NCI-H1436 treated with DMSO at 0.1 percent for 48 hours (cell line): ENCODE measurements at places on chromosomes 5 and 9.

DNA sequence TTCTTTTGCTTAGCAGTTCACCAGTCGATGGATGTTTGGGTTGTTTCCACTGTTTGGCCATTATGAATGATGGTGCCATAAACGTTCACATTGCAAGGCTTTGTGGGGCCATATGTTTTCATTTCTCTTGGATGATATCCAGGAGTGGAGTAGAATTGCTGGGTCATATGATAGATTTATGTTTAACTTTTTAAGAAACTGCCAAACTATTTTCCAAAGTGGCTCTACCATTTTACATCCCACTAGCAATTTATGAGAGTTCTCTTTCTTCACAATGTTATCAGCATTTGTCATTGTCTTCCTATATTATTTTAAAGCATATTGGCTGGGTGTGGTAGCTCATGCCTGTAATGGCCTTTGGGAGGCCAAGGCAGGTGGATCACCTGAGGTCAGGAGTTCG is 5.2 kb downstream of the GPR107 start:
- DNase-seq = no peak

DNA sequence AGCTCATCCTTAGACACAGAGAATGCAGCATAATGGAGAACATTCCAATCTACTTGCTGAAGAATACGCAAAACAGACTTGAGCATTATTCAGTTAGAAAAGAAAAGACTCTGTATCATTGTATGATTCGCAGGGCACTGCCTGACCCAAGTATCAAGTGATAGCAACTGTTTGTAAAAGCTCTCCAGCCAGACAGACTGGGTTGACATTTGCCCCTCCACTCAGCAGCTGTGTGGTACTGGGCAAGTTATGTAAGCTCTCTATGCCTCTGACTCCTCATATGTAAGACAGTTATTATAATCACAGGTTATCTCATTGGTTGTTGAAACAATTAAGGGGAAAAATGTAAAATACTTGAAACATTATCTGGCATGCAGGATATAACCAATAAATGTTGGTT is 505.0 kb downstream of the ELAVL2 start:
- DNase-seq = no peak

DNA sequence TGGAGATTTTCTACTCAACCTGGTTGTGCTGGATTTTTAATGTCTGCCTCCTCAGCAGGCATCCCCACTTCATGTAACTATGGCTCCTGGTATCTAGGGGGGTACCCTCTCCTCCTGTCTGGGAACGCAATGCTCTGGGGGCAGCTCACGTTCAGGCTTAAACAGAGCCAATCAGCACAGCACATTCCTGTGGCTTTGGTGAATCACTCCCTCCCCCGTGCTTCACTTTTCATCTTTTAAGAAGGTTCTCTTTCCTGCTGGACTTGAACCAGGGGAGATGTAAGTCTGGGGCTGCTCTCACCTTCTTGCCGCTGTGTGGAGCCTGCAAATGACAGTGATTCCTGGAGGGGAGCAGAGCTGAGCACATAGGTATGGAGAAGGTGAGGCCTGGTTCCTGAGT is 101.2 kb downstream of the MSX2 start:
- DNase-seq = no peak

DNA sequence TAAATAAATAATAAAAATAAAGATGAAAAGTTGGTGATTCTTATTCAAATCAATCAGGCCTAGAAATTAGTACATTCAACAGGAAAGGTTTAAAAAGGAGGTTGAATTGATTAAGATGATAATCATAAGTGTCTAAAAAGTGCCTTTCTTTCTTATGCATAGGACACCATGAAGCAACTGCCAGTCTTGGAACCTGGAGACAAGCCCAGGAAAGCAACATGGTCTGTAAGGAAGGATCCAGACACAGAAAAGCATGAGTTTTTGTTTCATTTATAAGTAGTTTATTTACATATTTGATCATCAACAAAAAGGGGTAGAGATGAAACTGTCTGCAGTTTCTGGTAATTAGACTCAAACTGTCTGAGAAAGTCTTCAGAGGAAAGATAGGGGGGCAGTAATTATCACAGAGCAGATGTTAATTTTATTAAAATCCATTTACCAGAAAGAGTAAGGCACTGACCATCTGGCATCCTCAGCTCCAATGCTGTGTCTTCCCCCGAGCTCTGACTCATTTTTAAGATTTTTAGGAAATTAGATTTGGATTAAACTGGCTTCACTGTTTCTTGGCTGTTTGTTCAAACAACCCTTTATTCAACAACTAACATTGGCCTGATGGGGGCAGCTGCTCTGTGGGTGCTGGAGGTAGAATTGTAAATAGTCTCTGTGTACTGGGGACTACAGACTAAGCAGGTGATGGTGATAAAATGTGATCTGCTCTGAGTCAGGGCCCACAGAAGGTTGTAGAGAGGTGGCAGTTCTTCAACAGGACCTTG is 2.7 kb downstream of the RABEPK start:
- DNase-seq = no peak

DNA sequence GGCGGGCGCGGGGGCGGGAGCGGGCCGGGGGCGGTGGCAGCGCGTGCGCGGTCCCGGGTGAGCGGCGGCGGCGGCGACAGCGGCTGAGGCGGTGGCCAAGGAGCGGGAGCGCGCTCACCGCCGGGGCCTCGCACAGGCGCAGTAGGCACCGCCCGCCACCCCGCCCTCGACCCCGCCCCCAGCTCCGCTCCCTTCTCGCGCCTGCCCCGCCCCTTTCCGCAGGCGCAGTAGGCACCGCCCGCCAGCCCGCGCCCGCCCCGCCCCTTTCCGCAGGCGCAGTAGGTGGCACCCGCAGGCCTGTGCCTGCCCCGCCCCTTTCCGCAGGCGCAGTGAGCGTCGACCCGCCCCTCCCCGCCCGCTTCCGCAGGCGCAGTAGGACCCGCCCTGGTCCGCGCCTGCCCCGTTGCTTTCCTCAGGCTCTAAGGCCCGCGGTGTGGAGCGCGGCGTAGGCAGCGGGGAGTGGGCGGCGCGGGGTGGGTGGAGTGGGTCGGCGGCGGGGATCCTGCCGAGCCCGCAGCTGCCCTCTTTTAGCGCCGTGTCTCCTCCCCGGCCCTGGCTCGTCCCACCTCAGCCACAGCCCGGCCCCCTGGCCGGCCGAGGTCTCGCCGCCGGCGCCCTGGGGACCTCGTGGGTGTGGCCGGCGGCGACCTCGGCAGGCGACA is at the start of gene CAMSAP1:
TSS of gene CAMSAP1 (minus strand) at position 116 of the 662 bp plus-strand sequence. CDS start 387 bp downstream, outside the sequence.
- DNase-seq = peak; percentile 24

DNA sequence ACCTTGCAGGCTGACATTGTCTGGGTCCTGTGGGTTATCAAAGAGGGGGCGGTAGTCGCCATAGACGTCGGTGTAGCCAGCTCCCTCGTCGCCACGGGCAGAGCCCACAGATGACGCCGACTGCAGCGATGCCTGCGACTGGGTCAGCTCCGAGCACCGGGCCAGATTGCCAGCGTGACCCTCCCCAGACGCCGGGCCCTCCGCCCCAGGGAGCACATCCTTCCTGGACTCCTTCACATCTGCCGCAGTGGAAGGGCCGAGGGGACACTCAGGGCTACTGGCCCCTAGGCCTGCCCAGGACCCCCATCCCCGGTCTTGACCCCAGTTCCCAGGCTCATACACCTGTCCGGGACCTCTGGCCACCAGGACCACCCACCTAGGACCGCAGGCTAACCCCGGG is 13.9 kb downstream of the ABCA2 start:
- no peak for DNase-seq

DNA sequence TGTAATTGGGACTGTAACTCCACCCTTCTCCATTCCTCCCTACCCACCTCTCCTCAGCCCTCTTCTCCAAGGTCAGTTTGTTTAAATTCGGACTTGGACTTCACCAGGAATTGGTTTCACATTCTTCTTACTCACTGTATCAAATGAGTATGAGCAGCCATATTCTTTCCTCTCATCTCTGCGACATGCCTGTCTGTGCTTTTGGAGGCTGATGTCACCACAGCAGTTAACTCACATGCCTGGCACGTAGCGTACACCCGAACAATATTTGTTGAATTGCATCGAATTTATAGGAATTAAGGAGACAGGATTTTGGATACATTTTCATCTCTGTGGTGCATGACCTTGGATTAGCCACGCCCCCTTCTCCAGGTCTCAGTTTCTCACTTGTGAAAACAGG is 291.1 kb downstream of the ASTN2 start:
- no peak for DNase-seq

DNA sequence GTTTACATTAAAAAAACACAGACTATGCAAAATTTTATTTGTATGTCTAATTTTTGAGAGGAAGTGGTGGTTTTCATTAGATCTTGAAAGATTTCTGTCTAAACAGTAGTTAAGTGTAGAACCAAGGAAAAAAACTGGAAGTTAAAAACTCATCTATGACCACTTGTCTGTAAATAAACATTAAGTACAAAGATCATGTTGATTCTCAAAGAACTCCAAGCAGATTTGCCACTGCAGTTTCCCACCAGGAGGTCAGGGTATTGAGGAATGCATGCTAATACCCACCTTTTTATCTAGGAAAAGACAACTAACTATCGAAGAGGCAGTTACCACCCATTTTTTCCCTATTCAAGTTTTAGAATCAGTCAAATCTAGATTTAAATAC is 1.9 kb downstream of the STOM start:
- no peak for DNase-seq

DNA sequence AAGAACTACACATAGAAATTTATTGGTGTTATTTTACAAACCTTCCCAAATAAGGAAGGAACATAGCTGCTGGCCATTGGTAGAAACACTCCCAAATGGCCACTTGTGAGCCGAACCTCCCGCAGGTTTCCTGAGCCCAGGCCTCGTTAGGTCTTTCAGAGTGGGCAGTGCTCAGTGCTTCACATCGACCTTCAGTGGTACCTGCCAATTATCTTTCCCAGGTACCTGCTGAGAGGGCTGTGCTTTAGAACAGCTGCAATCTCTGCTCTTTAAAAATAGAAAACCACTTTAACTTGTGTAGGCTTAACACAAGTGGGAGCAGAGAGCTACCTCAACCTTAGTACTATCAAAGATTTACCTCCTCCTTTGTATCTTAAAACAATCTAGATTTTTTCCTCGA is 334.1 kb downstream of the RFX3 start:
- no peak for DNase-seq

DNA sequence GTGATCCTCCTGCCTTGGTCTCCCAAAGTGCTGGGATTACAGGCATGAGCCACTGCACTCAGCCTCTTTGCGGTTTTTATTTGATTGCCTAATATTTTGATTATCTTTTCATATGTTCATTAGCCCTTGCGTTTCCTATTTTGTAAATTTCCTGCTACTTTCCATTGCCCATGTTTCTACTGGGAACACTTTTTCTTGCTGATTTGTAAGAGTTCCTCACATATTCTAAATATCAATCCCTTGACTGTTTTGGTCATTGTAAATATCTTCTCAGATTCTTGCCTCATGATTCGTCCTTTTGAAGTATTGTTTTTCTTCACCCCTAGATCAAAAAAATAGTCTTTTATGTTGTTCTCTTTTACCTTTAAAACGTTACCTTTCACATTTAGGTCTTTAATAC is 37.9 kb upstream of the TTC1 start:
- no peak for DNase-seq

- no peak for DNase-seq
Measured at GRCh38 chr9:132754236-132754635, 84.0 kb downstream of the GTF3C4 start.

- DNase-seq = no peak
Measured at GRCh38 chr9:135718616-135719015, 16.6 kb downstream of the KCNT1 start.

GRCh38 chr5:43305948-43306565 is 7.2 kb downstream of the HMGCS1 start:
- no peak for DNase-seq

GRCh38 chr5:10761933-10762775 is 1.1 kb upstream of the DAP start:
- DNase-seq = no peak

GRCh38 chr5:158777647-158778350 is 321.9 kb downstream of the EBF1 start:
- DNase-seq = no peak

GRCh38 chr5:158819095-158819494 is 280.6 kb downstream of the EBF1 start:
- no peak for DNase-seq

DNA sequence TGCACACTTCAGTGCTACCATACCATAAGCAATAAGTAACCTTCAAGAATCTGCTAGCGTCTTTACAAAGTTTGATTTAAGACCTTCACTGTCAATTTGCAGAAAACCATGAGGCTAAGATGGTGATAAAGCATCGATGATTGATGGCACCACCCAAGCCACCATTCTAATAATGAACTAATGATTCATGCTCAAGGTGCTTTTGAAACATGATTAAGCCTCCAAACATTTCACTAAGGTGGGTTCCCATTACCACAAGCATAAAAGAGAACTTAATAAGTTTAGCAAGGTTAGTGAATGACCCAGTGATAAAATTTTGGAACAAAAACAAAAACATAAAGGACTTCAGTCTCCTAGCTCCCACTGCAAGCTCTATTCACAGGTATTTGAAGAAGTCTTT is 214.7 kb downstream of the FBXL17 start:
- no peak for DNase-seq

DNA sequence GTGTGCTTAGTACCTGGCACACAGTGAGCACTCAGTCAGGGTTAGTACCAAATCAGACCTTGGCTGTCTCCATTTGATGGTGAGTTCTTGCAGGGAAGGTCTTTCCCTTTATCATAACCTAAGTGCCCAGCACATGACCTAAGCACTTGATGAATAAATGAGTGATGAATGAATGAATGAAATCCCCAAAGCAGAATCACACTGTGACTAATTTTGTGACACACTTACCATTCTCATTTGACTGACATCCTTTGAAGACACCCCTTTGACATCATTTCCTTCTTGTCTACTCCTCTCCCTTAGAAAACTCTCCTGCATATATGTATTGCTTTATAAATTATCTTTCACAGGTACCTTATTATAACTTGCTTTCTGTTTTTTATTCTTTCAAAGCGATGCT is 130.2 kb upstream of the ELL2 start:
- DNase-seq = no peak

- peak; percentile 44 for DNase-seq
Measured at GRCh38 chr5:78504704-78505677, 143.6 kb downstream of the LHFPL2 start.
